ENCODE measurements at places on chromosomes 6 and 20.
A peak's percentile ranks its signal among the peaks of the same experiment; 100 is the strongest.

DNA sequence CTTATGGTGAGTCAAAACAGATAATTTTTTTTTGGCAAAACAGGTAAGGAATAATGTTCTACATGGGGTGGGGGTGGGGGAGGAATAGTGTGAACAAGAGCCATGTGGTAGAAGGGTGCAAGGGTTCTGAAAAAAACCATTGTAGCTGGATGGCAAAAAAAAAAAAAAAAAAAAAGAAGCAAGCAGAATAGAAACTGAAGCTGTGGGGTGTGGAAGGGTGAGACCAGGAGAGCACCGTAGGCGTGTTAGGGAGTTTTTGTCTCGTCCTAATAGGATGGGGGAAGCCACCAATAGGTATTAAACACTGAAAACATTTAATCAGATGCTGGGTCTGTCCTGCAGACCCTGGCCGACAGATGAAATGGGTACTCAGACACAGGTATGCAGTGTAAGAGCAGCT lies 110.1 kb downstream of the ADTRP start:
- no peak for DNase-seq

DNA sequence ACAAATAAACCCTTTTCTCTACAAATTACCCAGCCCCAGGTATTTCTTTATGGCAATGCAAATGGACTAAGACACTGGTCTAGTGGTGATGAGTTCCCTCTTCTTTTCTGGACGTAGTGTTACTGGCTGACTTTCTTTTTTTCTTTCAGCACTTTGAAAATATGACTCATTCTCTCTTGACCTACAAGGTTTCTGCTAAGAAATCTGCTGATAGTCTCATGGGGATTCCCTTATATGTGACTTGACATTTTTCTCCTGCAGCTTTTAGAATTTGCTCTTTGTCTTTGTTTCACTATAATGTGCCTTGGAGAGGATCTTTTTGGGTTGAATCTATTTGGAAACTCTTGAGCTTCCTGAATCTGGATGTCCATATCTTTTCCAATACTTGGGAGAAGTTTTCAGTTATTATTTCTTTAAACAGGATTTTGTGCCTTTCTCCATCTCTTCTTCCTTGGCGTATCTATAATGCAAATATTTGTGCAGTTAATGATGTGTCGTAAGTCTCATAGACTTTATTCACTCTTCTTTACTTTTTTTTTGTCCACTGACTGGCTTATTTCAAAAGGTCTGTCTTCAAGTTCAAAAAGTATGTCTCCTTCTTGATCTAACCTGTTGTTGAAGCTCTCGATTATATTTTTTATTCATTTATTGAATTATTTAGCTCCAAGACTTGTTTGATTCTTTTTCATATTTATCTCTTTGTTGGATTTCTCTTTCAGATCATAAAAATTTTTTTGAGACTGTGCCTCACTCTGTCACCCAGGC lies 42.2 kb upstream of the TPD52L1 start:
- DNase-seq: no peak

GRCh38 chr6:130851026-130851425 lies 23.8 kb downstream of the SMLR1 start:
- peak; percentile 4 for DNase-seq

GRCh38 chr20:6501061-6501460 lies 266.4 kb upstream of the BMP2 start:
- peak; percentile 97 for DNase-seq

DNA sequence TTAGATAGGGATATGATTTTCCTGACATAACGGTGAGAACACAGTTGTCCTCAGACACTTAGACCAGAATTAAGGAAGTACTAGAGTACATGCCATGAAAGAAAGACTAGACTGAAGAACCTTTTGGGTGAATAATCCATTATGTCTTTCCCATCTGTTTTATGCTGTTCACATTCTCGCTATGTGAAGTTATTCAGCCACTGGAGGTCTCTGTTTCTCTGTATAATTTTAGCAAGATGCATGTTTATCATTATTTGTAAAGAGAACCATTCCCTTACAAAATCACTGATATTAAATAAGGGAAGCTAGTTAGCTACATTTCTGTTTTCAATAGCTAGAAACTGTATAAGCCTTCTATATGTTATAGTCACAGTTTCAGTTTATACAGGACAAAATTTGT lies 391.9 kb downstream of the CD109 start:
- DNase-seq: peak; percentile 3

Measured in renal cortical epithelial cell (primary cell).